ENCODE measurements at places on chromosomes 6 and 20.

DNA sequence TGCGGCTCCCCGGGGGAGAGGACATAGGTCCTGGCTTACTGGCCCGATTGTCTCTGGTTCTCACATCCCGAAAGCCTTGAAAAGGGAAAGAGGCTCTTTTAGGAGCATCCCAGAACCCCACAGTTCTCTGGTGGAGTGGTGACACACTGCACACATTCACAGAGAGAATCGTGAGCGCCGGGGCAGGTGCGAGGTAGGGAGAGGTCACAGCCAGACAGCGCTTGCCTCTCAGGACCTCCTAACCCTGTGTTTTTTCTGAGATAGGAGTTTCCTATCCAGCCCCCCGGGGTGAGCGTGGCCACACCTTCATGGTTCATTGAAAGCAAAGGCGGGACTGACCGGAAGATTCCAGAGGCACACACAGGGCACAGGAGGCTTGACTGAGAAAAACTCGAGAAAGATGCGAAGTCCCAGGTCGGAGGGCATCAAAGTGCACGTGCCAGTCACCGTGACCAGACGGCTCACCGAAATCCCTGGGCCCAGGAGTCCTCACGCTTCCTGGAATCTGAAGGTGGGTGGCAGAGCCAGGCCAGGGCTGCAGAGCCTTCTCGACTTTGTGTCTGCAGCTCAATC, 46.5 kb upstream of the FRMD1 start:
- no peak for DNase-seq

DNA sequence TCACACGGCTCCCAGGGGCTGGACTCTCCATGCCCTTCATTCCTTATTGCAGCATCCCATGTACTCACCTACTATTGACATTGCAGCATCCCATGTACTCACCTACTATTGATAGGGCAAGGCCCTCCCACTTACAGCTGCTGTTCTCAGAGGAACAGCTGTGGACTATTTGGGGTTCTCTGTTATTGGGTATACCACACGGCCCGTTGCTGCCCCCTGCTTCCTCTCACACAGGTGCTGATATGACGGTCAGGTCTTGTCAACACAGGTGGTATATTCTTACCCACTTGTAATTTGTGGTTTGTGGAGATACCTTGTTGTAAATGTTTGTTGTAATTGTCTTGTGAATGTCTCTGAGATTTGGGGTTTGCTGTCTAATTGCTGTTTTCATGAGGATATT, 18.8 kb downstream of the ALDH5A1 start:
- no peak for DNase-seq

DNA sequence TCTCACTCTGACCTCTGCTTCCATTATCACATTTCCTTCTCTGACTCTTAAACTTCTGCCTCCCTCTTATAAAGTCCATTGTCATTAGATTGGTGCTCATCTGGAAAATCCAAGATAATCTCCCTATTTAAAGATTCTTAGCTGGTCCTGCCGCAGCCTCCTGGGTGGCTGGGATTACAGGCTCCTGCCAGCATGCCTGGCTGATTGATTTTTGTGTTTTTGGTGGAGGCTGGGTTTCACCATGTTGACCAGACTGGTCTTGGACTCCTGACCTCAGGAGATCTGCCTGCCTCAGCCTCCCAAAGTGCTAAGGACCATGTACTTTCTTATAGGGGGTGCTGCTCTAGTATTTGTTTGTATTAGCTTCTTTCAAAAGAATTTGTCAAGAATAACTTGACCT, 5.3 kb upstream of the RPF2 start:
- DNase-seq = no peak

DNA sequence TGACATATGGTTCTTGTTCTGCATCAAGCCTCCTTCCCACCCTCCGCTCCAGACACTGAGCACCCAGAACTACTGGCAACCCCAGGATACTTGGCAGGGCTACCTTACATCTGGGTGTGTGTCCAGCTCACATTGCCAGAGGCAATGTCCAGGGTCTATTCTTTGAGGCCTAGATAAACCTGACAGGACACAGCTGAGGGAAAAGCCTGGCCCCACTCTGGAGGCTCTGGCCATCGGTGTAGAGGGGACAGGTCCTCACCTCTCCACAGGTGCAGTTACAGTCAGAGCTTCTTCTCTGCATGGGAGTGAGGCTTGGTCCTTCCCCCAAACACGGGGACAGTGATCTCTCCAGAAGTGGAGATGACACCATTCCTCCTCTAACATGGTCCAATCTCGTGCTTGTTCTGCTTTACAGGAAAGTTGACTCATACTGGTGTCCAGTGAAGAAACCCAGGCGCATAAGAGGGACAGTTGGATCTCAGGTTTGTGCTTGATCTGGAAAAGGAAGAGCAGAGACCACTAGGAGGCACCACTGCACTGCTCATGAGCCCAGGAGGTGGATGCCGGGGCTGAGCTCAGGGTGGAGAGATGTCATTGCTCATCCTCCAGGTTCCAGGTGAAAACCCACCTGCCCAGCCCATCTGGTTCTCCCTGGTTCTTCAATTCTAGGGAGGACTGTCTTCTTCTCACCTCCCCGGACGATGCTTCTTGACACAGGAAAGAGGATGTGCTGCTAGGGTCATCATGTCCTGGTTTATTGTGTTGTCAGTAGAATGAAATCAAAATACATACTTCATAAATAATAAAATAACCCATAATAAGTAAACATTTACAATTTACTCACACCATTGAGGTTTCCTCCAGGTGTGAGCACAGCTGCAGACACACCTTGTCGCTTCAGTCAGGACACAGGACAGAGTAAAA, 14.7 kb downstream of the HLA-F start:
- no peak for DNase-seq

- DNase-seq = no peak
Observed at GRCh38 chr6:24798740-24799540, at the start of gene ARMH2. Gene ARMH2 (minus strand): TSS chr6:24798917. CDS start chr6:24798857, 60 bp downstream.

GRCh38 chr6:27795697-27796494, 116.3 kb downstream of the OR2B2 start:
- peak; percentile 36 for DNase-seq

- no peak for DNase-seq
Observed at GRCh38 chr6:161676586-161676985, 402.7 kb upstream of the AGPAT4 start.

- DNase-seq = no peak
Observed at GRCh38 chr6:161139304-161139765, 134.5 kb downstream of the AGPAT4 start.

DNA sequence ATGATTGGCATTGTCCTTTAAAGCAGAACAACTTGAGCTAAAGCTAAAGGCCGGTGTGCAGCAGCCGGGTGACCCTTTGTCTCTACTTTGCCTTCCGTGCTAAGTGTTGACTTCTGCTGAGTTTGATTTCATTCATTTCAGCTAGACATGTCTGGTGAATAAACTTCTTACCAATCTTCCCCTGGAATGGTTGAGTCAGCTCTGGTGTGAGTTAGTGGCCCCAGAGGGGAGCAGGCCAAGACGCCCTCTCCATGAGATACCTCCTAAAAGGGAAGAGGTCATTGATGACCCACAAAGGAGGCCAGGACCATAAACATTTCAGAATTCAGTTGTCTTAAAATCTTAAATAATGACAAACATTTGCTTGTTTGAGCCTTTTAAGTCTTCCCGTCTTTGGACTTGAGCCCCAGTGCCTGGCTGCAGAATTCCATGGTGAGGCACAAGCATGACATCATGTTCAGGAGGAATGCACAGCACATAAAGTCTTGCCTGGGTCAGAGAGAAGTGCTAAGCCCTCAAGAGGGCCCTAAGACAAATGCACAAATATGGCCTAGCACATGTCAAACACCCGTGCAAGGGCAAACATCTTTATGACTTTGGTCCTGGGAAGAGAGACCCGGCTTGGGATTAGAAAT, 96.3 kb upstream of the NEDD9 start:
- no peak for DNase-seq

GRCh38 chr6:12280902-12281301, 9.3 kb upstream of the EDN1 start:
- DNase-seq = no peak

DNA sequence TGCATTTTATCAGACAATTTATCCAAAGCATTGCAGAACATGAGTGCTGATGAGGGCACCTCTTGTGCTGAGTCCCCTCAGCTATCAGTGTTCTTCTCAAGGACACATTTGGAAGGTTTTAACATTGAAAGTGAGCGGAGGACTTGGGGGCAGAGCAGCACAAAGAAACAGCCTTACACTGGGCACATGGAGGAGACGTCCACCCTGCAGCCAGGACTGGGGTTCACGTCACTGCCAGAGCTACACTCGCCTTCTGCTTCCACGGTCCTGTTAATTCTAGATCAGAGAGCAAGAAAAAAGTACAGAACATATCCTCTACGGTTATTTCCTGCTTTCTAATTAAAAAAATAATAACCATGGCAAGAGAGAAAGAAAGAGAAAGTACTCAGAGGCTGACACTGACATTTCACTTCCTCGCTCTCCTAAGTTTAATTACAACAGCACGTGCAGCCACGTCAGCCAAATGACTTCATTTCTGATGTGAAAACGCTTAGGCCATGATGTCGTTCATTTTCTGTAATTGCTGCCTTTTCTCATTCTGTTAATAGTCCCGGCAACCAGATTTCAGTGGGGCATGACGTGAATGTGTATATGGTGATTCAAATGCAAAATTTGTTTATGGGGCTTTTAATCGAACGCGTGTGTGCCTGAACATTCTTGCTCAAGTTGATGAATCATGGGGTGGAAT, 5.1 kb downstream of the PRND start:
- no peak for DNase-seq

DNA sequence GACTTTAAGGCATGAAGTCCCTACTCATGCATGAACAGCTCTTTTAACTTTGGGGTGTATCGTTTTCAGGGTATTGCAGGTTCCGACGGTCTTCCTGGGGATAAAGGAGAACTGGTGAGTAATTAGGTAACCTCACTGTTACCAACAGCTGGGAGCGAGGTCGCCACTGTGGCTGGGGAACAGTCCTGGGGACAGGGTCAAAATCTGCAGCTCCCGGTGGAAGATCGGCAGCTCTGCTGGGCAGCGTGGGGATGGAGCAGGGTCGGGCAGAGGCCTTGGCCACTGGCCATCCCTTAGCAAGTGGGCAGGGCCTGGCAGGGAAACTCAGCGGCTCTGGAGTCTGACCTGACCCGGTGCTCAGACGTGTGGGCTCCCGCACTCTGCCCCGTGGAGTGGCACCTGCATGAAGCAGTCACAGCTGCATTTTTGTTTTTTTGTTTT, 16.1 kb downstream of the COL9A3 start:
- no peak for DNase-seq

DNA sequence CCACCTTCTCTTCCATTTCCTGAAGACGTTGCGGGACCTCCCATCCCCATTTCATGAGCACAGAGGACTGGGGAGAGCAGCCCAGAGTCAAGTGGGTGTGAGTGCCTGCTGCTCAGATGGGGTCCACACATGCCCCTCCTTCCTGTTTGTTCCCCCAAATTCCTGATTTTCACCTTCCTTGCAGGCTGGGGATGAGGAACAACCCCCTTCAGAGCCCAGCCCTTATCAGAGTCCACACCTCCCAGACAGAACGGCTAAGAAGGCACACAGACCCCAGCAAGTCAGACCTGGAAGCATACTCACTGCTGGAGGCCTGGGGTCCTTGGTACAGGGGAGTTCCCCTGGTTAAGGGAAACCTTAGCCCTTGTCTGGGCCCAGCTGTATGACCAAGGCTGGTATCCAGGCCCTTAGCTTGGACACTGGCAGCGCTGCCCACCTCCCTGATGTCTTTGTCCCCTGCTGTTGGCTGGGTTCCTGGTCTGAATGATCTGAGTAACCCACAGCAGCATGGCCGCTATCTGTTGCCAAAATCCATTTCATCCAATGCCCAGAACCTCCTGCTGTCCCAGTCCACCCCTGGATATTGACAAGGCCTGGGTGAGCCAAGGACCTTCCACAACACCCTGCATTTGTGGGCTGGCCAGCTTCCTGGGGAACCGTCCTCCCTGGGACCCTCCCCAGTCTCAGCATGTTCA, 230.9 kb downstream of the SYNDIG1 start:
- no peak for DNase-seq

GRCh38 chr6:164929408-164929977, 379.9 kb downstream of the C6orf118 start:
- DNase-seq = no peak

DNA sequence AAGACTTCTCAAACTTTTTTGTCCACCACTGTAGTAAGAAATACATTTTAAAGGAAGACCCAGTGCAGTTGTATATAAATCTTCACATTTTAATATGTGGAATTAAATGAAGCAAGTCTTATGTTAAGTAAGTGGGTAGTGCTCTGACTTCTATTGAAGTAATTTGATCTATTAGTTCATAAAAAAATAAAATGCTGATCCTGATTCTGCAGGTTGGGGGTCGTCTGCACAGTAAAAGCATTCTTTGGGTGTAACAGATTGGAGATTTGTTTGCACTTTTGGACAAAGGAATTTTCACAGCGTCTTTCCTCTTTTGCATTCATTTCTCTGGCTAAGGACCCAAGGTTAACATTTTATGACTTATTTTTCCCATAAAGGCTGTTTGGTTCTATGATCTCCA, 106.8 kb downstream of the RNF144B start:
- no peak for DNase-seq

- DNase-seq = no peak
Observed at GRCh38 chr20:6420336-6420735, 297.5 kb upstream of the FERMT1 start.

DNA sequence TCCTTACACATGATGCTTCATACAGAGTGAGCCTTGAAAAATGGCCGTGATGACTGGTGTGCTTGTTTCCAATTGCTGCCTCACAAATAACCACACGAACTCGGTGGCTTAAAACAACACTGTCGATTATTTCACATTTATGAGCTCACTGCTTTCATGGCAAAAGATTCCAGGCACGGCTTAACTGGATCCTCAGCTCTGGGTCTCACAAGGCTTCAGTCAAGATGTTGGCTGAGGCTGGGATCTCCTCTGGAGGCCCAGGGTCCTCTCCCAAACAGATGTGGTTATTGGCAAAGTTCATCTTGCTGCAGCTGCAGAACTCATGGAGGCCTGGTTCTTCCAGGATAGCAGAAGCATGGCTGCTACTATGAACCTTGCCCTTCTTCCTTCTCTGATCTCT, 144.6 kb downstream of the TFAP2C start:
- no peak for DNase-seq

DNA sequence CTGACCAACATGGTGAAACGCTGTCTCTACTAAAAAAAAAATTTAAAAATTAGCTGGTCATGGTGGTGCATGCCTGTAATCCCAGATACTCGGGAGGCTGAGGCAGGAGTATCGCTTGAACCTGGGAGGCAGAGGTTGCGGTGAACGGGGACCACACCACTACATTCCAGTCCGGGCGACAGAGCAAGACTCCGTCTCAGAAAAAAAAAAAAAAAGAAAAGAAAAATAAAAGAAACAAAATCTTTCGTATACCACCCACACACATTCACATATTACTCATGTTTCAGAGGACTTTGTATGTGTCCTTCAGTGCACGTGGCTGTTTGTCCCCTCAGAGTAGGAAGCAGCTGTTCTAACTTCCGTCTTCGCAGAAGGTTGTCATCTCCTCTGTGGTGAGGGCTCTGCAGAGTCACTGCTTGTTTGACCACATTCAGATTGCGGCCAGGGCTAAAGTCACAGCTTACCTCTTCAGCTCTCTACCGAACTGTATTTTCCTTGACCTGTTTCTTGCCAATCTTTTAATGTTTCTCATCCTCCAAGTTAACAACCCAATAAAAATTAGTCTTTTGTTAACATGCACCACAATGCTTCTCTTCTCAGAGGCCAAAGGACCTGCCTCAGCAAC, 36.6 kb upstream of the HIVEP1 start:
- no peak for DNase-seq

GRCh38 chr20:43537921-43538877, 20.6 kb upstream of the SGK2 start:
- no peak for DNase-seq

- DNase-seq = no peak
Observed at GRCh38 chr20:41669708-41670263, 51.6 kb upstream of the CHD6 start.

- no peak for DNase-seq
Observed at GRCh38 chr20:35290887-35291417, 1.3 kb downstream of the FAM83C start.

Data from GOT3 (cell line).